ENCODE measurements at places on chromosomes 16 and 17.

DNA sequence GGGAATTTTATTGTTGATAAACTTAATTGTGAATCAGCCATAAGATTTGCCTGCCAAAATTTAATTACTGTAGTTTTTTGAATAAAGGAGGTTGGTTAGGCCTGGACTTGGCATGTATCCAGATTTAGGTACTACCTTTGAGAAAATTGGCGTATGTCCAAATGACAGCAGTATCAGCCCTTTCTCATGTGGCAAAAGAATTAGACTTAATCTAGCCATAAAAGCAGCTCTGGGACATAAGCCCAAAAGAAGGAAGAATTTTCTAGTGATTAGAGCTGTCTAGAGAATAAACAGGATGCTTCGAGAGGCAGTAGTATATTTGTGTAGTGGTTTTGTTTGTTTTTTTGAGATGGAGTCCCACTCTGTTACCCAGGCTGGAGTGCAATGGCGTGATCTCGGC, 27.7 kb downstream of the PPM1E start:
- DNase-seq = no peak

DNA sequence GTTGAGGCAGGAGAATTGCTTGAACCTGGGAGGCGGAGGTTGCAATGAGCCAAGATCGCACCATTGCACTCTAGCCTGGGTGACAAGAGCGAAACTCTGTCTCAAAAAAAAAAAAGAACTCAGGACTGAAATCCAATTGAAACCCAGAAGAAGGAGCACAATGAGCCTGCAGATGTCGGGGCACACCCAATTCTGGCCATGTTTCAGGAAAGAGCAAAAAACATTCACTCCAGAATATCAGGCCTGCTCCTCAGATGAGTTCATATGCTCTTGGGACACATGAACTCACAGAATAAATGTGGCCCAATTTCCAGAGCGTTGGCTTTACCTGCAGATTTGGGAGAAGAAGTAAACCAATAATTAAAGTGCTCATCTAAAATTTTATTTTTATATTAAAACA, 3.0 kb upstream of the CMTM2 start:
- DNase-seq = no peak

GRCh38 chr17:64244165-64244564, 18.9 kb downstream of the TEX2 start:
- no peak for DNase-seq

GRCh38 chr16:27330542-27330941, 16.8 kb downstream of the IL4R start:
- DNase-seq = no peak

DNA sequence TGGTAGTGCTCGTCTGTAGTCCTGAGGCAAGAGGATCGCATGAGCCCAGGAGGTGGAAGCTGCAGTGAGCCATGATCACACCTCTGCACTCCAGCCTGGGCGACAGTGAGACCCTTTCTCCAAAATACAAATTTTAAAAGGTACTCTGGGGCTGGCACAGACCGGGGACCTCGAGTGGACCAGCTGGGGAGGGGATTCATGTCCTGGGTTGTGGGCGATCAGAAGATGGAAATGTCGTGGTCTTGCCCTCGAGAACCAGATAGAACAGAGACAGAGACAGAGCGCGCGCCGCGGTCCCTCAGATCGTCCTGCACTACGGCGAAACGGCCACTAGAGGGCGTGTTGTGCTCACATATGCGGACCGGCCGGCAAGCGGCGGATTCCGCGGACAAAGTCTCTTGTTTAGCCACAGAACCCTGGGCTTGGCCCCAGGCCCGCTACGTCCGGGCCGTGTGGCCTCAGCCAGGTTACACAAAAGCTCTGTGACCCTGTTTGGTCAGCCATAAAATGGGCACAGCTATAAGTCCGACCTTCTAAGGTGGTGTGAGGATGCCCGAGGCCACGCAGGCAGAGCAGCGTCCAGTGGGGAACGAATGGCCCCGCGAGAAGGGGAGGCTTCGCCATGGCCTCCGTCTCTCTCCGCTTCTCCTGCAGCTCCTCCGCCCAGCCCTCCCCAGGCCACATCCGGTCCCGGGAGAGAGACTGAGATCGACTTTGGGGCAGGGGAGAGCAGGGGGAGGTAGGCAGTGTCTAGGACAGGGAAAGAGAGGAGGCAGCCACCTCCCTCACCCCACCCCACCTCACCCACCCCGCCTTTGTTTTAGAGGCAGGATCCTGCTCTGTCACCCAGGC, 14.6 kb upstream of the SBK1 start:
- peak; percentile 59 for DNase-seq

GRCh38 chr16:50371936-50372595, 3.3 kb upstream of the BRD7 start:
- no peak for DNase-seq

DNA sequence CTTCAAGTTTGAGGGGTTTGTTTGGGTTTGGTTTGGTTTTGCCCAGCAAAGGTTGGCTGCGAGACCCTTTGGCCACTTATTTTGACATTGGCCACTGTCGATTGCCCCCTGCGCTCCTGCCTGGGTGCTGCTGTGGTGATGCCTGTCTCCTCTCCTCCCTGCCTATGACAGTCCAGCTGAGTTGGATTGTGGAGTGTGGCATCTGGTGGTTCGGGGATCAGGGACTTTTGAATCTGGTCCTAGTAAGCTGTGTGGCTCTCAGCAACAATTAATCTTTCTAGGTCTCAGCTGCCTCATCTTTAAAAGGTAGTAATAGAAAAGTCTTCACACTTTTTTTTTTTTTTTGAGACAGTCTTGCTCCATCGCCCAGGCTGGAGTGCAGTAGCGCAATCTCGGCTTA, 27.1 kb downstream of the CDK5RAP3 start:
- no peak for DNase-seq

GRCh38 chr16:50386774-50387173, 18.0 kb upstream of the BRD7 start:
- no peak for DNase-seq

DNA sequence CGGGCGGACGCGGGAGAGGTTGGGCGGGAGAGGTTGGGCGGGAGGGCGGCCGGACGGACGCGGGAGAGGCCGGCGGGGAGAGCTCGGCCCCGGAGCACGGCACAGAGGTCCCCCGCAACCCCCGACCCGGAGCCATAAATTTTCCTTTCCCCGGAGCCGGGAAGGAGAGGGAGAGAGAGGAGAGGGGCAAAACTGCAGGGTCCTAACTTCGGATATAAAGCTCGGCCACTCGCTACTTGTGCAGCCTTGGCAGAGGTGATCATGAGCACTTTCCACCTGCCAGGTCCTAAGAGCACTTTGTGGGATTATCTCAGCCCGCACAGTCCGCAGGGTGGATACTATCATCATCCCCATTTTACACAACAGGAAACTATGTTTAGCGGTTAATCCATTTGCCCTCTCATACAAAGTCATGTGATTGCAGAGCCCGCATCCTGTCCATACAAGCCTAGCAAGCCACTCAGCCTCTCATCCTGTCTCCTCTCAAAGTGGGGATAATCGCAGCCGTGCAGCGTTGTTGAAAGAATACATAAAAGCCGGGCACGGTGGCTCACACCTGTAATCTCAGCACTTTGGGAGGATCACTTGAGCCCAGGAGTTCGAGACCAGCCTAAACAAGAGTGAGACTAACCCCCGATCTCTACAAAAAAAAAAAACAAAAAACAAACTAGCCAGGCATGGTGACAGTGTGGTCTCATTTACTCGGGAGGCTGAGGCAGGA, 780 bp upstream of the DCAKD start:
- DNase-seq = no peak

GRCh38 chr16:19474617-19475016, 47.3 kb downstream of the GDE1 start:
- DNase-seq = no peak

DNA sequence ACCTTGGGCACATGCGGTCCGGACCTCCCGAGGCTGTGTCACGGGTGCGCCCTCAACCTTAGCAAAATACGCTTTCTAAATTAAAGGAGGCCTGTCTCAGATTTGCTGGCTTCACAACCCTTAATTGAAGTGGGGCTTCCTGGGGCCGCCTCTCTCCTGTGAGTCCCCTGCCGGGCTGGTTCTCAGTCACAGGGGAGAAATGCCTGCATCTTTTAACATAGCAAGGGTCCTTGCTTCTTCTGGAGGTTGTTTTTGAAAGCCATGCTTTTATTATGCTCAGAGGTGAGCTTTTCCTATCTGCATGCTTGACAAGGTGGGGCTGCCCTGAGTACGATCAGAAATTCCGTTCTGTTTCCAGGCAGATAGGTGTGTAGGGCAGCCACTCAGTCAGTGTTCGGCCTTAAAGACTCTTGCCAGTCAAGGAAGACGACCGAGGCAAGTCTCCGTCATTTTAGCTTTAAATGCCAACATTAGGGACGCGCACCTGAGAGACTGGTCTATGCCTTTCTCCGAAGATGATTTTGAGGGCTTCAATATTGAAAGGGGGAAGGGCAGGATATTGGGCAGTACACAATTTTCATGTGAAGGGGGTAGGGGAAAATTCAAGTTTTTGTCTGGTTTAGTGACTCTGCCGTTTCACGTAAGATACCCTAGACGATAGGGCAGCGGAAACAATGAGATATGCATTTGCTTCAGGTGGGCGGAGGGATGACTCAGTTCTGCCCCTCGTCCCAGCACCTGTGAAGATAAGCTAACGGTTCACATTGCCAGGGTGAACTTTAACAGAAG, 5.5 kb upstream of the SLC7A5 start:
- no peak for DNase-seq

- no peak for DNase-seq
These were observed 28.8 kb upstream of the GINS2 start for GRCh38 chr16:85717393-85718152.

DNA sequence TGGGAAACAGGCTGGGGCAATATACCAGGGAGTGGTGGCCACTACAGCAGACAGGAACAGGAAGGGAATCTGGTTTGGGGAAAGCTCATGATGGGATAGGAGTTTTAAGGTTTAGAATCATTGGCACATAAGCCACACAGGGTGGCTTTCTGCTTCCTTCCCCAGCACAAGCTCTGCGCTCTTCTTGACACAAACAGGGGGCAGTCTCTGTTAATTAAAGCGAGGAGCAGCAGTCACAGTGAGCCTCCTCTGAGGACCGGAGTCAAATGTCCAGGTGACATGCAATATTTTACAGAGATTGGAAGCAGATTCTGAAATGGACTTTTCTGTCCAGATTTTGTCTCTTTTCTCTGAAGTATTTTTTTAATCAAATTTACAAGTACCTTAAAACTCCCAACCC, 2.8 kb upstream of the SHISA9 start:
- DNase-seq = no peak

GRCh38 chr17:8818047-8818446, 18.9 kb upstream of the MFSD6L start:
- no peak for DNase-seq

DNA sequence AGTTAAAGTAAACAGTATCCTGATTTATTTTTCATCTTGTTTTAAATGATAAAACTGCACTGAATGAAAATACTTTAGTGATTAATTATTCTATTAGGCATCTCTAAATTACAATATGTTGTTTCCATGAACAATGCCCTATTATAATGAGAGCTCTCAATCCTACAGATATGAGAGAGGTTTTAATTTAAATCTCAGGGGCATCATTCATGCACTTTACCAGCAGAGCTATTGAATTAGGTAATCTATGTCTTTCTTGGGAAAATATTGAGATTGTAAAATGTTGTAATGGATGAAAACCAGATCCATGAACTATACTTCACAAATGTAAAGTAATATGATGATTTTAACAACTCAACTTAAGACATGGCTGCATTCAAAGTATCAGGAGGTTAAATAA, 103.8 kb downstream of the ADAMTS18 start:
- DNase-seq = no peak

DNA sequence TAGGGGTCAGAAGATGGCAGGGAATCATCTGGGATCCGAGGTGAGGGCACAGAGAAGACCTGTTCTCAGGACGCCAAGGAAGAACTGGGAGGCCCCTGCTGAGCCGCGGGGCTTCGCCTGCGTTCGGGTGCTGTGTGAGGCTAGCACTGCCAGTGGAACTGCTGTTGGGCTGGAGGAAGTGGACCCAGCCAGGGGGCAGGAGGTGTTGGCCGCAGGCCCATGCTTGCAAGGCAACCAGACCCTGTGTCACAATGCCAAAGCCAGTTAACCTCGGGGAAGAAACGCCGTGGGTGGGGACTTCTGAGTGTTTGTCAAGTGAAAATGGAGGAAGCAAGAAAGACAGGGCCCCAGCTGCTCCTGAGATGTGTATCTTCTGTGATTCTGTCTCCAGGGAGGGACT, 185.5 kb downstream of the LGALS9B start:
- DNase-seq = no peak

DNA sequence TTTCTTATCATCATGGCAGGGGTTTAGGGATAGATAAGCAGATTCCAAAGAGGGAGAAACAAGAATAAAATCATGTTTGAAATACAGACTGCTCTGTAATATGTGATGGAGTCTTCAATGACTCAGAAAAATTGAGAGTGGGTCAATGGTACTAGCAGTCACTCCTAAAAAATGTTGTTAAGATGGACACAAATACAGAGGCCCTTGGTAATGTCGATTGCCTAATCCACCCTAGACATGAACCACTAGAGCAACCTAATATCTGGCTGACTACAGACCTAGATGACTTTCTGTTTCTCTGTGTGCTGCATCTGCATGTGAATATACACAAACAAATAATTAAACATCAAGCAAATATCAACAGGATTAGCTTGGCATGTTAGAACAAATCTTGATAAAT, 135.8 kb downstream of the CDH8 start:
- DNase-seq = no peak

GRCh38 chr17:39626171-39627046, at the start of gene PPP1R1B:
Gene PPP1R1B, plus strand, starts transcription at chr17:39626952. Its CDS starts 441 bp downstream, at chr17:39627393.
- DNase-seq = no peak

- DNase-seq = no peak
These were observed 419.0 kb downstream of the CDH13 start for GRCh38 chr16:83045790-83046189.

DNA sequence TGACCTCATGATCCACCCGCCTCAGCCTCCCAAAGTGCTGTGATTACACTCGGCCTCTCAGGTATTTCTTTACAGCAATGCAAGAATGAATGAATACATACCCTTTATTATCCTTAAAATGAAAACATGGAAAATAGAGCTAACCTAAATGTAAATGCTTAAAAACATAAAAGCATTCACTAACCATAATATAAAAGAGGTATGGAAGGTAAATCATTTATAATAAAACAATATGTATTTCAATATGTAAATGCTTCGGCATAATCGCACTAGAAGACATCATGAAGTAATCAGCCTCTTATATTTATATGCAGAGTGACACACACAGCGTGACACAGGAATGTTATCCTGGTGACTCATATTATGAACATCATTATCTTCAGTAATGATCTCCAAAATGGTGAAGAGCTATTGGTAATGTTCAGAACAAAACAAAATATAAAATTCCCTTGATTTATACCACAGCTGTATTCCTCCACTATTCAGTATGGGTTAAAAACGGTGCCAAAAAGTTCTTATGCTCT, 53.9 kb downstream of the AIPL1 start:
- no peak for DNase-seq

- DNase-seq = peak; percentile 25
These were observed 174.8 kb downstream of the PRKCB start for GRCh38 chr16:24010440-24011089.

GRCh38 chr16:19621445-19621844, 65.9 kb downstream of the VPS35L start:
- no peak for DNase-seq

DNA sequence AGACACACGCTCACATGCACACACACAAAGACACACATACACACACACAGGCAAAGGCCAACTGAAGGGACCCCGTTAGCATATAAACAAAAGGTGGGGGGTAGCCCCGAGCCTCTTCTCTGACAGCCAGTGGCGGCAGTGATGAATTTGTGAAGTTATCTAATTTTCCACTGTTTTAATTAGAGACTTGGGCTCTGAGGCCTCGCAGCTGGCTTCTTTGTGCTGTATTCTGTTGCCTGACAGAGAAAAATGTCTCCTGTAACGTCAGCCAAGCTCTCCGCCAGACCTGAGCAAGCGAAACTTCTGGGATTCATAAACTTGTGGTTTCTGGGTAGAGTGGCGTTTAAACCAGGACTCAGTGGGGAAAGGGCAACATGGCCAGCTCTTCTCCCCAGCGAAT, 113.9 kb upstream of the FOXF1 start:
- no peak for DNase-seq
